ENCODE measurements at places on chromosomes 12 and 14.

DNA sequence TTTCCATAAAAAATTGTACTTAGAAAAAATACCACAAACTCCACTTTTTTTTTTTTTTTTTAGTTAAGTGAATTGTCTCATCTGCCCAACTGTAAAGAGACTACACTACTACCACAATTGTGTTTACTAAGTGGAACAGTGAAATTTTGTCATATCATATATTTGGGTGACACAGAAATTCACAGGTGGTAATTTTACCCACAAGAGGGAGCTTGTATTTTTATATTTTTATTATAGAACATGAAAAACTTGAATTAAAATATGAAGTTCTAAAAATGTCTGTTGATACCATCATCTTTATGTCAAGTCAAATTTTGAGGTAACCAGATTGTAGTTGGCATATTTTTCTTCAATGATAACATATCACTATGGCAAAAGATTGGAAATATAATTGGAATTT is 329.4 kb upstream of the SOX5 start:
- DNase-seq = no peak

- DNase-seq = no peak
Observed at GRCh38 chr12:65122703-65123102, 1.6 kb upstream of the WIF1 start.

DNA sequence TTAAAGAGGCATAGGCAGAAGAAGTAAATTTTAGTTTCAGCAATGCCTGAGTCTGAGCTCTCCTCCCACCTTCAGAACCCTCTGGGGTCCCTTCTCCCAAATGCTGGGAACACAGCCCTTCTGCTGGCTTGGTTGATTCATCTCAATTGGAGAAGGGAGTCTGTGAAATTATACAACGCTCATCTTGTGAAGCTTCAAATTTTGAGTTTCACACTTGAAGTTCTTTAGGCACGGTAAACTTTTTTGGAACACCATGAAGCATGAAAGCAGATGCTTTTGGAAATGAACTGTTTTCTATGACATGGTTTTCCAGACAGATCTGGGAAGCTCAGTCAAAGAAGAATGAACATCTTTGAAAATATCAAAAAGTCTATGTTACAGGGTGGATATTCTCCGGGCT is 69.9 kb downstream of the TBK1 start:
- DNase-seq = no peak

DNA sequence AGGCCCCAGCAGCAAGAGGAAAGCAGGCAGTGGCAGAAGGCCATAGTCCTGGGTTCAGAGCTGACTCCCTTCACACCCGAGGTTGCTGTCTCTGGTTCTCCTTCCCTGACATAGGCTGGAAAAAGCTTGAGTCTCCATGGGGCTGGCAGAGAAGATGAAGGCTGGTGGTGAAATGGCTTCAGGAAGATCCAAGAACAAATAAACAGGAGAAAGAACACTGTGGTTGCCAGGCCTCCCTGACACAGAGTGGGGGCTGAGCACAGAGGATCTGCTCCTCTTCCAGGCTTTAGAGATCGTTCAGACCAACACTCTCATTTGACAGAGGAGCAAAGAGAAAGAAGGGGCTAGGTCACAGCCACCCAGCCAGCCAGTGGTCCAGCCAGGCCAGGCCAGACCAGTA is 14.3 kb downstream of the HDAC7 start:
- DNase-seq = no peak

DNA sequence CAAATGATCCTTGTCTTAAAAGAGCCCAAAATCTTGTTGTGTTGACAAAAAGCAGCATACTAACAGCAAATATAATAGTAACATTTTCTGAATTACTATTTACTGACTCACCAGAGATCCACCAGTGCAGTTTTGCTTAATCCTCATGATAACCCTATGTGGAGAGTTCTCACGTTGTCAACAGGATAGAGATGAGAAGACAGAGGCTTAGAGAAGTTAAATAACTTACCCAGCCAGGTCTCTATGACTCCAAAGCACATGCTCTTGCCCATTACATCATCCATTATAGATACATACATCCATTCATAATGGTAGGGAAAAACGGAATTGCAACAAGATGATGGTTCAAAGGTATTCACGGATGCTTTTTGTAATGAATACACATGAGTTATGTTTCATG is 111.9 kb downstream of the PAX9 start:
- DNase-seq = no peak

DNA sequence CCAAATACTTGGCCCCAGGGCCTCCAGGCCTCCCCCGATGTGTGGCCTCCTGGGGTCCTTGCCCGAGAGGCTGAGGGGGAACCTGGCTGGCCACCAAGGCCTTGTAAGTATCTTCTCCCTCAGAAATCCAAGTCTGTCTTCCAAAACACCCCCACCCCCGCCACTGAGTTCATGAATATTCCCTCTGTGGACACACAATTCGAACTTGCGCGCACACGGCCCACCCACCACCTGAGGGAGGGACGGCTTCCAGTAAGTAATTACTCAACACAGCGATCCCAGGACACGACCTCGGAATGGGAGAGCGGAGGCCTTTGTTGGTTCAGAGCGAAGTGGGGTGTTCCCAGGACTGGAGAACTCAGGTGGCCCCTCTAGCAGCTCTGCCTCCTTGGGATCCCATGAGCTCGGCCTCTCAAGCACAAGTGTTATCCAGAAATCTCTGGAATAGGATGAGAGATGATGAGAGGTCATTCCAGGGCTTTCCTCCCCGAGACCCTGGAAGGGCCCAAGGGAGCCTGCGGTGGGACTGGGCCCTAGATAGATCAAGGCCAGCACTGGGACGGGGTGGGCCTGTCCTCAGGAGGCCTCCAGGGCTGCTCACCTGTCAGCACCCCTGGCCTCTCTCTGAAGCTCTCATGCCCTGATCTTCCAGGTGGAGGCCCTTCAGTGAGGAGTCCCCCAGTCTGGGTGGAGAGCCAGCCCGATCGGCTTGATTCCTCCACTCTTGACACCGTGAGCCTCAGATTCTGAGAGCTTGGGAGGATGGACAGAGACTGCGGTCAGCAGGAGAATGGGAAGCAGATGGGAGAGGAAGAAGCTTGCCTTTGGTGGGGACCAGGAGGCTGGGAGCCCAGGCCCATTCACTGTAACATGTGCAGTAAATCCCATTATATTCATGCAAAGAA is 219.0 kb upstream of the RTL1 start:
- DNase-seq = no peak

DNA sequence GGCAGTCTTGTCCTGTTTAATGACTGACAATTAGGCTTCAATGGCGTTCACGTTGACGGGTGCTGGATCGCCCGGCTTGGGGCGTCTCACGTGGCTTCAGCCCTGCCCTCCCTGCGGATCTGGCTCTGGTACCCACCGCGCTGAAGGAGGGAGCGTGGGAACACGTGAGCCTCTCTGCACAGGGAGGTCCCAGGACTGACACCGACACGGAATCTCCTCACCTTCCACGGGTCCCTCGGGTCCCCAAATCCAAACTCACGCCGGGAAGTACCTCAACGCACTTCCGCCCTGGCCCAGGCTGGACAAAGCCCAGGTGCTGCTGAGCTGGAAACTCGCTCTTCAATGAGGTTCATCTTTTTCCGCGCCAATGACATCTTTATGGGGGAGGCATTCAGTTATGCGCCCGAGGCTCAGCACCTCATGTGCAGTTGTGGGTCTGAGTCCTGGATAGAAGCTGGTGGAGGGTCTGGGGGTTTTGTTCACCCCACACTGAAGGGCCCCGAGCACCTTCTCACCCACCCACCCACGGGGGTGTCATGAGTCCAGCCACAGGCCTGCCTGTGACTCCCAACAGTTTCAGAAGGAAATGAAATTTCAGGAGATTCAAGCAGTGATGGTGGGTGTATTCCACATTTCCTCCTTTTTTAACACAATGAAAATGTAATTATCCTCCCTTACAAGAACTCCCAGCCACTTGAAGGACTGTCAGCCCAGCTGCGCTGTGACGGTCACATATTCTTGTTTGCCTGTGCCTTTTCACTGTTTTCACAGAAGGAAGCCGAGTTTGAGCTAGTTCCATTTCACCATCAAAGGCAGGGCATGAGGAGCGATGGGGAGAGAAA is 251.7 kb upstream of the SFSWAP start:
- DNase-seq = no peak

DNA sequence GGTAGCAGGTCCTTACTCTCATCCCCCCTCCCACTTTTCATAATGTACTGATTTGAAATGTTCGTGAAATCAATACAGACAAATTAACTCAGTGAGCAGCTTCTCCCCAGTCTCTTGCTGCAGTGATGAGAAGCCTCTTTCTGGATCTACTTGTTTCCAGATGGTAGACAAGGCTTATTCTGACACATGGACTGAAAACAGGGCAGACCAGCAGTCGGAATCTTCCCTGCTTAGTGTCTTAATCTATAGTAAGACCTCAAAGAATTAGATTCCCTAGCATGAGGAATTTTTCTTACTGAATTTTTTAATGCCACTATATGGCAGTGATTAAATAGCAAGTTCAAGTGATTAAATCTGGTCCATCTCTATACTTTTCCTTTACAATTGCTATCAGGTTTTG is 120.1 kb downstream of the RGS6 start:
- DNase-seq = no peak

- no peak for DNase-seq
Observed at GRCh38 chr14:61379639-61380184, 58.3 kb downstream of the PRKCH start.

GRCh38 chr14:26863736-26864135 is 265.9 kb upstream of the NOVA1 start:
- DNase-seq = no peak

DNA sequence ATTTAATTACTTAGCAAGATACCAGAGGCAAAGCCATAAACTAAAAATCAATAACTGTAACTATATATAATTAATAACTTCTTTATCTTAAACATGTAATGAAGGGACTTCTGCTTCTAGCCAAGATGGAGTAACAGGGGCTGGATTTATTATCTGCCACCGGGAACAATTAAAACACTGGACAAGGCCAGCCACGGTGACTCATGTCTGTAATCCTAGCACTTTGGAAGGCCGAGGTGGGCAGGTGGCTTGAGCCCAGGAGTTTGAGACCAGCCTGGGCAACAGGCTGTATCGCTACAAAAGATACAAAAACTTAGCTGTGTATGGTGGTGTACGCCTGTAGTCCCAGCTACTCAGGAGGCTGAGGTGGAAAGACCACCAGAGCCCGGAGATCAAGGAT is 113.6 kb downstream of the TAOK3 start:
- no peak for DNase-seq

DNA sequence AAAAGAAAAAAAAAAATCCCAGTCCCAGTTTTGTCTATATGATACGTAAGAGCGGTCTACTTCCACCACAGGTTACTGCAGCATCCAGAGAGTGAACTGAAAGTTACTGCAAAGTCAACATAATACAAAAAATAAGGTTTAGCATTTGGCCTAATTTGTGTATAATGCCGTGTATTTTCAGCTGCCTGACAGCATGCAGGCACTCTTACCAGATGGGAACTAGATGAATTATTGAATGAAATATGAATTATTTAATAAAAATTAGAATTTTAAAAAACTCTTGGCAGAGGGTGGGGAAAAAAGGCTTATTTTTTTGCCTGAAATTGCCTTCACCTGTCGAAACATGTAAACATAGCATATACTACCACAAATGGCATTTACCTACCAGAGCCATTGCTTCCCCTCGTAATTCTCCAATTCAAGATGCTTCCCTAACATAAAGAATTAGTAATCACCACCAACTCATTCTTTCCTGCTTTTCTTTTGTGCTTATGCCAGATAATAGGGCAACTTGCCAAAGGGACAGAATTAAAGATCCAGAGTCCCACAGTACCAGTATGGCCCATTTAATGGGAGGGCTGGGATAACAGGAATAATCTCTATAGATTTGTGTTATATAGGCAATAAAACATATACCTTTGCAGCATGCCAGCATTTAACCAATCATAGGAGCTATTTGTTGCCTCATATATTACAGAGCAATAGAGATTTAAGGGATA is 31.1 kb downstream of the ATF7 start:
- DNase-seq = peak; percentile 37

DNA sequence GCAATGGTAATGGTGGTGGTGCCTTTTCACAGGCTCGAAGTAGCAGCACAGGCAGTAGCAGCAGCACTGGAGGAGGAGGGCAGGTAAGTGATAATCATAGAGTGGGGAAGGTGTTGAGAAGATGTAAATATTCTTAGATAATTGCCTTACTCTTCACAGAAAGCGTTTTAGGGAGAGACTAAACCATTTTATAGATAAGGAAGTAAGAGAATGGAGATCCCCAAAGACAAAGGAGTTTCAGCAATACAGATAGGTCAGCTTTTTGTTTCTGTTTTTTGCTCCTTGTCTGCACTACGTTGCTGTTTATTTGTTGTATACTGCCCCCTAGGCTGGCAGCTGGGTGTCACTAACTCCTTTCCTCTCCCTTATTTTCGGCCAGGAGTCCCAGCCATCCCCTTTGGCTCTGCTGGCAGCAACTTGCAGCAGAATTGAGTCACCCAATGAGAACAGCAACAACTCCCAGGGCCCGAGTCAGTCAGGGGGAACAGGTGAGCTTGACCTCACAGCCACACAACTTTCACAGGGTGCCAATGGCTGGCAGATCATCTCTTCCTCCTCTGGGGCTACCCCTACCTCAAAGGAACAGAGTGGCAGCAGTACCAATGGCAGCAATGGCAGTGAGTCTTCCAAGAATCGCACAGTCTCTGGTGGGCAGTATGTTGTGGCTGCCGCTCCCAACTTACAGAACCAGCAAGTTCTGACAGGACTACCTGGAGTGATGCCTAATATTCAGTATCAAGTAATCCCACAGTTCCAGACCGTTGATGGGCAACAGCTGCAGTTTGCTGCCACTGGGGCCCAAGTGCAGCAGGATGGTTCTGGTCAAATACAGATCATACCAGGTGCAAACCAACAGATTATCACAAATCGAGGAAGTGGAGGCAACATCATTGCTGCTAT is 2.0 kb downstream of the SP1 start:
- DNase-seq = no peak

DNA sequence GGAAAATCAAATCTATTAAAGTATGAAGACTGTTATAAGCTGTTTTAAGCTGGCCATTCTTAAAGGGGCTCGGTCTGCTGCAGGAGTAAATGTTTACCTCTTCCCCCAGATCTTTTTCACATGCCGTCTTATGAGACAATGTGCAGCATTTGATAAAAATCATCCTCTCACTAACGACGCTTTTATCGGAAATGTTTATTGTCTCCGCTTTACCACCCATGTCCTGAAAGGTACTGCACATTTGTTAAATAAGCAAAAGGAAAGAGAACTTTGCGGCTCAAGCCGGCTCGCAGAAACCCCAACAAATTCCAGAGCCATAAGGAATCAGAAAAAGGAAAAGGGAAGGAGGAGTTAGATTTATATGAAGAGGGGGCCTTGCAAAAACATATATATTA is 137.8 kb downstream of the HMGA2 start:
- DNase-seq = no peak

GRCh38 chr12:7130701-7131501 is 730 bp downstream of the CLSTN3 start:
- DNase-seq = peak; percentile 79

- peak; percentile 92 for DNase-seq
Observed at GRCh38 chr12:30822385-30823155, 67.8 kb upstream of the CAPRIN2 start.

- DNase-seq = no peak
Observed at GRCh38 chr12:47903927-47904712, 674 bp downstream of the VDR start.

Data from eye (tissue), 1 donor.